ENCODE measurements at places on chromosomes 2 and 18.
A peak's percentile ranks its signal among the peaks of the same experiment; 100 is the strongest.

DNA sequence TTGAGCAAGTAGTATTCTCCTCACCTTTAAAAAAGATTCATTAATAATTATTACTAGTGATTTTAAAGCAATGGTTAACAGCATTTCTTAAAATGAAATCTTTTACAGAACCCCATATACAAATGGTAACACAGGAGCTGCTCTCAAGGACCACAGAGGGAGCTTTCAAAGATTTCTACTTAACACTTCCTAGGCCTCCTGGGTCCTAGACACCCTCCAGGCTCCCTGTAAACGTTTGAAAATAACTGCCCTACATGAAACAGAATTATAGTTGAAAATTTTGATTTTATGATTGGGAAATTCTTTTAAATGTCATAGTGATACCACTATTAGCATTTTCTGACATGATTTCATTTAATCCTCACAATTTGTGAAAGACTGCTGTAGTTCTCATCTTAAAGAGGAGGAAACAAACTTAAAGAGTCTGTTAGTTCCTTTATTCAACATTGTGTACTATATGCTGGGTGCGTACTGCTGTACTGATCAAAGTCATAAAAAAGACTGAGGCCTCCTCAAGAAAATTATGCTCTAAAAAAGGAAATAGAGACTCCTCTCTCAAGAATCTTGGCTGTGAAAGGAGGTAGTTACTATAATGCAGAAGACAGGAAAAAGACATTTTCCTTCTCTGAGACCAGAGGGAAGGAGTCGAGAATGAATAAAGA, 10.6 kb downstream of the CUL3 start:
- DNase-seq, result no peak

DNA sequence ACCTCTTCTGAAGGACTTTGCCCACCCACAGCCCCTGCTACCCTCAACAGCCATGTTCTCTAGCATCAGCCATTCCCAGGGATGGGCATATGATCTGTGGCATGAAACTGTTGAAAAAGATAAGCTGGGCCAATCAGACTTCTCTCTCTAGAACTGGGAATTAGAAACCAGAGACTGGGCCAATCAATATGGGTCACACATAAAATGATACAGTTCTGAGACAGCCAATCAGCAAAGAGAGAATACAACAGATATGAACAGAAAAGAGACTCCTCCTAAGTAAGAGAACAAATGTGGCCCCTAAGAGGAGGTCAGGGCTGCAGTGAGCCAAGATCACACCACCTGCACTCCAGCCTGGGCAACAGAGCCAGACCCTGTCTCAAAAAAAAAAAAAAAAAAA, 2.1 kb downstream of the KIDINS220 start:
- DNase-seq, result no peak

GRCh38 chr2:138602166-138602460, 100.5 kb downstream of the SPOPL start:
- no peak for DNase-seq

- DNase-seq, result no peak
Measured at GRCh38 chr18:72086421-72086820, 457.7 kb downstream of the CBLN2 start.

DNA sequence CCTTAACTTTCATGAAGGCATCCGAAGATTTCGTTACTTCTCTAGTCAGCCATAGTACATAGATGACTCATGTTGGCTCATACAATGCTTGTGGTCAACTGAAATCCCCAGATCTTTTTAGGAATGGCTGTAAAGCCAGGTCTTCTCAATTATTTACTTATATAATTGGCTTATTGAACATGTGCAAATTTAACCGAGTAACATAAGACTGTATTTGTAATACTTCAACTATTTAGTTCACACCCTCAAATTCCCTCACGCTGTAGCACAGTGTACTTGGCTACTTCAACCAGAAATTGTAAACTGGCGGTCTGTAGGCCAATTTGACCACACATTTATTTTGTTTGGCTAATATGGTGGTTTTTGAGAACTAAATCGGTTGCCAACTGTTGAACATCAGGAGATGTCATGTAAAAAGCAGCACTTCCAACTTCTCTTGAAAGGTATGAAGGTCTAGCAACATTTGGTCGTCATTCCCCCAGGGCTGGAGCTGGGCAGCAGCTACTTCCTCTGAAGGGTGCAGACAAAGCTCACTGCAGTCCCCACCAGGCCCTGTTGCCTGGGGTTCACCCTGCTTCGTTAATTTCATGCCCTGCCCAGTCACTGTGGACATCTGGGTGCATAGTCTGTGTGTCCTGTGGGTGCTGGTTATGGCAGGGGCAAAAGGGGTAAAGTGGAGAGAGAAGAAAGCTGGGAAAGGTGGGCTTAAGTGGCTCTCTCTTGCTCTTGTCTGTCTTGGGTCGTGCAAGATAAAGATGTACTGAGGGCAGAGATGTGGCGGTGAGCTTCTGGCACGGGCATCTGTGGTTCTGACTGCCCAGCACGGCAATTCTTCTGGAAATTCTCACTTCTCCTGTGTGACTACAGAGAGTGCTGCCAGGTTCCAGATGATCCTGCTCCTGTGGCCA, 3.2 kb upstream of the SH3RF3 start:
- DNase-seq, result no peak

- no peak for DNase-seq
Measured at GRCh38 chr18:27577265-27577664, 392.2 kb upstream of the CHST9 start.

GRCh38 chr2:55049043-55049820, 1.0 kb downstream of the RTN4 start:
- DNase-seq, result peak; percentile 48

- no peak for DNase-seq
Measured at GRCh38 chr2:157927155-157927554, 51.0 kb upstream of the ACVR1 start.

DNA sequence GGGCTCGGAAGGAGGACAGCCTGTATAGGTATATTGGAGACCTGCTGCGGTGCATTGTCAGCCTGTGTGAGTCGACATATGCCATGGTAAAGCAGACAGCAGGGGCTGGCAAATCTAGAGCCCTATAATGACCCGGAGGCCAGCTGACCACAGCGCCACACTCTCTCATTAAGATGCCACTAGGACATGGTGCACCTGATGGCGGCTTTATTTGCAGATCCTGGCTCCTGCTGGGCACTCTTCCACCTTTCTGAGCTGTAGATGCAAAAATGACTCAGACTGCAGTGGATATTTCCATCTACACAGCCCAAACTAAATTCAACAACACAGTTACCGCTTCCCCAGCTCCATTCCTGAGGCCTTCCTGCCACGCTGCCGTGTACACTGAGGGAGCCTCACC, 389.9 kb downstream of the TNS1 start:
- no peak for DNase-seq

- no peak for DNase-seq
Measured at GRCh38 chr2:19574778-19575260, 216.4 kb upstream of the OSR1 start.

- no peak for DNase-seq
Measured at GRCh38 chr2:195706161-195706900, 49.3 kb downstream of the SLC39A10 start.

DNA sequence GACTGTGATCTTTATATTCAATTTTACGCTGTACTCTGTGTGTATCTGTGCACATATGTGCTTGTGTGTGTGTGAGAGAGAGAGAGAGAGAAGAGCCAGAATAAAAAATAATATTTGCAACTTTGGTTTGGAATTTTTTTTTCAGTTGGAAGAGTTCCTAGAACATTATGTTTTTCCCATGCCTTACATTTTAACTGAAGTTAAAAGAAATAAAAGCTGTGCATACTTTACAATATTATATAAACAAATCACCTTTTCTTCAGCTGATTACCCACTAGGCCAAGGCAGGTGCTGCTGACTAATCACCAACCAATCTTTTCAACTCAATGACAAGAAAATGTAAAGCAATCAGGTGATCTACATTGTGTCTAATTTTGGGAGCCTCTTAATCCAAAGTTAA, 366.3 kb downstream of the NYAP2 start:
- no peak for DNase-seq

- DNase-seq, result no peak
Measured at GRCh38 chr2:171217330-171217729, 56.6 kb upstream of the TLK1 start.

- DNase-seq, result no peak
Measured at GRCh38 chr2:10909050-10909995, 2.4 kb upstream of the KCNF1 start.

GRCh38 chr2:212752730-212753351, 214.2 kb upstream of the ERBB4 start:
- DNase-seq, result no peak

DNA sequence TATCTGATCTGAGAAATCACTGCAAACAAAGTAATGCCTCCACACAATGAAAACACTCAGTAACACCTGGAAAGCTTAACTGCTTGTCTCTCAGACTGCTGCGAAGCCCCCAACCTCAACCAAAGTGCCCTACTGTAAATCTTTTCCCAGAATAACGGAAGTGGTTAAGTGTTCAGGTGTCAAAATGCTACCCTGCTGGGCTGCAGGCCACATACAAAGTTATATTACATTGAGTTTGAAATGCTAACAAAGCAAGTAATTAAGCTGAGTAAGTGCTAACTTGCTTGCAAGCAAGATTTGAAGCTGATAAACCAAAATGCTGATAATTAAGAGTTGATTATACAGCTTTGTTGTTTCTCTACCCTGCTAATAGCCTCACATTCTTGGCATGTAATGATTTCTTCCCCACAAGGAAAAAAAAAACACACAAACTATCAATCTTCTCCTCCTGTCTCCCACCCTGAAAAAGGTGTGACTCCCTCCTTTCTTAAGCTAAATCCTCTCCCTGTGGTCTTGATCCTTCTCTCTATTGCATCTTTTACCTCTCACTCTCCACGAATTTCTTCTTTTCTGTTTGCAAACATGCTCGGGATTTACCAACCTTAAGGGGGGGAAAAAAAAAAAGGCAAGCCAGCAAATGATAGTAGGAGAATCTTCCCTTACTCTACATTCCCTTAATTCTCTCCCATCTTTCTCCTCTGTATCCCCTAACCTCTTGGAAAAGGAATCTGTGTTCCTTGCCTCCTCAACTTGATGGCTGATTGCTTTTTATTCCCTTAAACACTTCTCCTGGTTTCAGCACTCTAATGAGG, 266.8 kb upstream of the SIX3 start:
- DNase-seq, result peak; percentile 13

GRCh38 chr2:3460831-3461800, 58.2 kb downstream of the ADI1 start:
- DNase-seq, result no peak

- no peak for DNase-seq
Measured at GRCh38 chr18:59218018-59218417, 1.9 kb upstream of the GRP start.

DNA sequence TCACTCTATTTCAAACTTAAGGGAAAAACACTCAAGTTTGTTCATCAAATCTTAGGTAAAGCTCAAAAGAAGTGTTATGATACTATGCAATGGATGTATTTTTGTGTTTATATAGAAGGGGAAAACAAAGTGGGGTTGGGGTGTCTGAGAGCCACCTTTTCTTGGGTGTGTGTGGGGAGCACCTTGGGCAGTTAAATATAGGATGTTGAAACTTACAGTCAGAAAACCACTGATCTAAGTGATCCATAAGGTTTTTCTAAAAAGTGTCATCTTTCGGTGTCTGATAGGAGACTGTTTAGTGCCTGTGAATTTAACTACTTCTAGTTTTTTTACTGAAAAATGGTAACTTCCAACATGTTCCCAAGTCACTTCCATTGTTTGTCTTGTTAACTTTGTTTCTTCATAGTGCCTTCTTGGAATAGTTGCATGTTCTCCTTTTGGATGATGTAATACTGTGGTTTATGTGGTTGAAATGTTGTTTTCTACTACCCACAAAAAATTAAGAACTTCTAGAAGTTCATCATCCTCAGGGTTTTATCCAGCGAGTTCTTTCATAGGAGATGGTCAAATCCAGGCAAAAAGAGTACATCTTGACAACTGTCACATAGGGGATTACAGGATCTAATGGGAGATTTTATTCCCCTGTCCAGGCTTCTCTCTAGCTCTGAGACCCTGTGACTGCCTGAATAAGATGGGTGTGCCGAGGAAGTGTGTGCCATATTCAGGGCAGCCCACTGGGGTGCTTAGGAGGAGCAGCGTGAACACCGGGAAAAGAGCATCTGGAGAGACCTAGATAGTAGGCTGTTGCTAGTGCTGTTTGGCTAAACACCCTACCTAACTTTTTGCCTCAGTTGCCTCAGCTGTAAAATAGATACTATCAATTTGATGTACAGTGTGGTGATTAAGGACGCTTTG, 46.2 kb downstream of the CAB39 start:
- no peak for DNase-seq

DNA sequence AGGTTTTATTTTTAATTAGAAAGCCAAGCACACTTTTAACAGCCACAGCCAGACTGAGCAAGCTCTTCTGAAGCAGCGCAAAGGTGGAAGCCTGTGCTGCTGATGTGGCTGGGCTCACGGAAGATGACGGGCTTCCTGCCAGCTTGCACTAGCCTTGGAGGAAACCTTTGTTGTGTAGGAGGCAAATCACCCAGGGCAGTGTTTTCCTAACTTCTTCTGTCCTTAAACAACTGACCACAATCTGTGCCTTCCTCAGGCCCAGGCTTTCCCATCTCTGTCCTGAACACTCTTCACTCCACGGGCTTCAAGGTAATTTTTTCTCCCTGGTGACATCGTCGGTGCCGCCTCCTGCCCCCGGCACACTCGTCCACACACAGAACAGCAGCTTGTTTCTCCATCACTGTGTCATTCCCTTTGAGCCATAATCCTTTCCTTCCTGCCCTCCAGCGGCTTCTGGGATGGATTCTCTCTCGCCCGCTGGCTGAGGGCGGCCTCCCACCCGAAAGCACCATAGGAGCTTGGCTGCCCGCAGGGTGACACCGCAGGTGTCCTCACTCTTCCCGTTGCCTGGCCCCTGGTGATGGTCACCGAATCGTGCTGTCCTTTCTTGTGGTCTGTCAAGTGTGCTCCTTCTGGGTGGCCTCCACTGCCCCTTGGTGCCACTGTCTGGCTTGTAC, 31.1 kb upstream of the INHBB start:
- DNase-seq, result no peak

DNA sequence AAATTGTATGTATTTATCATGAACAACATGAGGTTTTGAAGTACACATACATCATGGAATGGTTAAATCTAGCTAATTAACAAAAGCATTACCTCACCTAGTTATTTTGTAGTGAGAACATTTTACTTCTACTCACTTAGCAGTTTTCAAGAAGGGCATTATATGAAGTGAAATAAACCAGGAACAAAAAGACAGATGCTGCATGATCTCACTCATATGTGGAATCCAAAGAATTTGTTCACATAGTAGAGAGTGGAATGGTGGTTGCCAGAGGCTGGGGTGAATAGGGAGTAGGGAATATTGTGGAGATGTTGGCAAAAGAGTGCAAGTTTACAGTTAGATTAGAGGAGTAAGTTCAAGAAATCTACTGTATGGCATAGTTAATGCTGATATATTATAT, 292.0 kb downstream of the ASXL3 start:
- no peak for DNase-seq

GRCh38 chr2:182509216-182509615, 82.4 kb upstream of the PDE1A start:
- no peak for DNase-seq
